ENCODE measurements at places on chromosomes 2 and 18. TPM values are rescaled to one million over a fixed set of nuclear protein-coding genes. Genes with fewer than 3 reads are reported as not detected.

- DNase-seq: no peak
Measured at GRCh38 chr18:9552191-9552590, 62.2 kb downstream of the PPP4R1 start.

DNA sequence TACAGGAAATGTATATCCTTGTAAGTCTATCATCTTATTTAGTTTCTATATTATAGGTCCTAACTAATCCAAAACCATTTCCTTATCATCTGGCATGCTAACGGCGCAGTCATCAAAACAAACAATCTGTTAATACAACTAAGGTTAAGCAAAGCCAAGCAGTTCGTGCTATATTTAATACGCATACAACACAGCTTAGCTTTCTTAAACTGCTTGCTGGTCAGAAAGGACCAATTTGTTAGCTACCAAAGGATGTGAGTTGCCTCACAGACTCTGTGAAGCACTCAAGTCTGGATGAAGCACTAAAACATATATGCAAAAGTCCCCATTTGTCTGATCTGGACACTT lies 67.0 kb downstream of the ZEB2 start:
- no peak for DNase-seq

DNA sequence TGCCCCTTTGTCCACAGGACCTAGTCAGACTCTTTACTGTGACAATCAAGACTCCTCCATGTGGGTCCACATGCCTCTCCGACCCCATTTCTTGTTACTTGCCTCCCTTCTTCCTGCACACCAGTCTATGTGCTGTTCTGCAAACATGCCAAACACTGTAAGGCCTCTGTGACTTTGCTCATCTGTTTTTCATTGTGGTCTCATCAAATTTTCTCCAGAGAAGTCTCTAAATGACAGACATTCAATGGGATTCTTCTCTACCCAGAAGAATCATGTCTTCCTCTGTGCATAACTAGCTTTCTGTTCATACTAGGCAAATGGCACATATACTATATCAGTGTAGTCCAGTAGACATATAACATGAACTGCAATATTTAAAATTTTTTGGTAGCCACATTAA lies 43.0 kb upstream of the KCNE4 start:
- DNase-seq: no peak

GRCh38 chr2:15914596-15915385 lies 25.6 kb upstream of the MYCN start:
- DNase-seq: no peak

- no peak for DNase-seq
Measured at GRCh38 chr2:172308253-172308935, 119.0 kb upstream of the ITGA6 start.

DNA sequence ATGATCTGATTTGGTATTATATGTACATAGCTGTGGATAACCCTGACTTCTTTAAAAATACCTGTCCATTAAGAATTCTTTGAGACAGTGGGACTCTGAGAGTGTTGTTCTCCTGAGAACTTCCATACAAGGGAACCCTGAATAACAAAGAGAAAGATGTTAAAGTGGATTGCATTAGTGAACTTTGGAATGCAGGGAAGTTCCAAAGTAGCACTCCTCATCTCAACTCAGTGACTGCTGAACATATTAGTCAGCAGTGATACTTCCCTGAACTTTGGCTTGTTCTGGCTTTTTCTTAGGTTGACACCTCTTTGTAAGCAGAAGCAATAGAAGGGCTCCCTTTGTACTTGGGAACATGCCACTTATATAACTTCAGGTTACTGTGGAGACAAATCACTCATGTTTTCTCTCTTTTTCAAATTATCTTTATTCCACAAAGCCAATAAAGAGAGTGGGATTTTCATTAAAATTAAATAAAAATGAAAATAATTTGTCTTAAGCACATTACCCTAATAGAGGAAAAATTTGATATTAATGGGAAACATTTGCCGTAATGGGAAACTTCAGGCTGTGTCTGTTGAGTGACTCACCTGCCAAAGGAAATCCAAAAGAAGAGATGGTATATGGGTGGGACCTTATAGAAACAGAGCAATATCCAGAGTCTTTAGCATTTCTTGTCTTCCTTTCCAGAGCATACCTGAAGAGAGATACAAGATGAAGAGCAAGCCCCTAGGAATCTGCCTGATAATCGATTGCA lies 33.3 kb downstream of the CFLAR start:
- no peak for DNase-seq

DNA sequence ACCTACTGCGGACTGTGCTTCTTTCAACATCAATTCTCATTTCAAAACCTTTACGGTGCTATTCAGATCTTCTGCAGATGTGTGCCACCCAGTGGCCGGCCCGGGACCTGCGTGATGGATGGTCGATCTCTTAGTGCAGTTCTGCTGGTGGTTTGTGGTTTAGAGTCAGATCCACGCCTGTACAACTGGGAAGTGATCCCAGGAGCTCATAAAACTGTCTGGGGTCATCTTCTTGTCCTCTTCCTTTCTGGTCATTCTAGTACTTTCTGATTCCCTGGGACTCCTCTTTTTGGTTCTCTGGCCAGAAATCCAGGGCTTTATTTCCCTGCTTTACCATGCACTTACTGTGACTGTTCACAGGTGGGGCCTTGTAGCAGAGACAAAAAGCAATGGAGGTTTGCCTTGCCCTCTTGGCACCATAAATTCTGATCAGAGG lies 15.8 kb upstream of the SELENOI start:
- peak; percentile 85 for DNase-seq

- peak; percentile 75 for DNase-seq
Measured at GRCh38 chr2:74835831-74836674, 2.1 kb downstream of the HK2 start.

AOX1 gene
- total RNA-seq: 5.7 TPM

ERICH2 gene
- 0.43 TPM for total RNA-seq

PAIP2B gene
- 12.5 TPM for total RNA-seq

Measured in neural progenitor cell (in vitro differentiated cells).